ENCODE measurements at places on chromosomes 1 and 21. TPM values are rescaled to one million over a fixed set of nuclear protein-coding genes. Genes with fewer than 3 reads are reported as not detected.

Gene NMNAT2
- 0.05 TPM for total RNA-seq

Gene SPRR4
- not detected for total RNA-seq

Gene PGBD5
- not detected for total RNA-seq

Gene OR2L5
- total RNA-seq, result not detected

Gene OR13G1
- not detected for total RNA-seq

Gene KCNJ15
- 0.34 TPM for total RNA-seq

Gene C8A
- total RNA-seq, result not detected

Gene KLF17
- total RNA-seq, result not detected

Gene MPL
- not detected for total RNA-seq

Gene ETV3
- total RNA-seq, result 49.4 TPM

Gene XCL2
- total RNA-seq, result 8.9 TPM

Gene HMCN1
- total RNA-seq, result 0.10 TPM

Gene ZFP69B
- total RNA-seq, result 5.9 TPM

Gene CLCA4
- total RNA-seq, result not detected

Gene HSPA6
- total RNA-seq, result 1.1 TPM

Gene EDN2
- not detected for total RNA-seq

Gene ST6GALNAC3
- total RNA-seq, result not detected

Gene WNT9A
- 0.27 TPM for total RNA-seq

Gene RSRP1
- total RNA-seq, result 210 TPM

Gene LCE3D
- not detected for total RNA-seq

Gene CELA2A
- not detected for total RNA-seq

Gene OR1C1
- not detected for total RNA-seq

Gene CLDN14
- total RNA-seq, result not detected

Gene MPZL1
- 38.4 TPM for total RNA-seq

Gene PTGFR
- total RNA-seq, result not detected

All from T-helper 1 cell treated with Interleukin-12 subunit alpha and Interleukin-12 subunit beta and Interleukin-4 antibody, amounts not matched to agents 30 ng/mL and 1 ng/mL, for 36 hours (primary cell).